ENCODE measurements at places on chromosomes 6 and 20. TPM values are rescaled to one million over a fixed set of nuclear protein-coding genes. Genes with fewer than 3 reads are reported as not detected.

Gene GRM1
- total RNA-seq: not detected

GRCh38 chr6:118324116-118324515 lies 224.0 kb upstream of the PLN start:
- DNase-seq: no peak

DNA sequence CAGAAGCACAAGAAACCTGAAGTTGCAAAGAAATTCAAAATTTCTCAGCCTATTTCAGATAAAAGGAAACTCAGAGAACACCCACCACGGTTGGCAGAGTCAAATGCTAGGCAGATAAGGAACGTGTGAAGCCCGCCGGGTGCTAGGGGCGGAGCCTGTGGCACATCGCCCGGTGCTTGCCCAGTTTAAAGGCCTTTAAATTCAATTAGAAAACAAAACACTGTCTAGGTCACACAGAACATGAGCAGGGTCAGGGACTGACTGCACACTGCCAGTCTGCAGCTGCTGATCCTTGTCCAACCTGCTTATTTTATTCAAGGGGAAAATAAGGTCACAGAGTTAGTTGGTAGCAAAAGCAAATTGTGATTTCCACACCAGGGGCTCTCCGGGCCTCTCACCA lies 75.8 kb downstream of the PSMG4 start:
- DNase-seq: no peak

Gene CPNE1
- 217 TPM for total RNA-seq

Gene ANKEF1
- total RNA-seq: 6.3 TPM

GRCh38 chr20:5361176-5361575 lies 44.4 kb upstream of the PROKR2 start:
- DNase-seq: no peak

Measured in Panc1 (cell line).